ENCODE measurements at places on chromosomes 2 and 18.

GRCh38 chr2:14558335-14558919 lies 74.1 kb upstream of the LRATD1 start:
- no peak for DNase-seq

DNA sequence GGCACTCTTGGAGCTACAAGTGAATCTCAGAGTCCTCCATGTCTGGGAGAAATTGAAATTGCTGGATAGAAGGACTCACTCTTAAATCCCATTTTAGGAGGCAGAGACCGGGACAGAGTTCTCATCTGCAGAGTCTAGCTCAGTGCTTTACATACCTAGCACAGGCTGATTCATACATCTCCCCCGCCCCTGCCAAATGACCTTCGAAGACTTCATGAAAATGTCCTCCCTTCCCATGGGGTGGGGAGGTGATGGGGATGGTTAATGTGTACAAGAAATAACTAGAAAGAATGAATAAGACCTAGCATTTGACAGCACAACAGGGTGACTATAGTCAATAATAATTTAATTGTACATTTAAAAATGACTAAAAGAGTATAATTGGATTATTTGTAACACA lies 8.2 kb upstream of the SERPINB5 start:
- DNase-seq = no peak

- no peak for DNase-seq
Measured at GRCh38 chr18:79901665-79902064, 49.8 kb downstream of the SLC66A2 start.

GRCh38 chr2:48845684-48846083 lies 90.2 kb upstream of the LHCGR start:
- no peak for DNase-seq

GRCh38 chr2:185608799-185609198 lies 129.8 kb upstream of the FSIP2 start:
- DNase-seq = no peak

DNA sequence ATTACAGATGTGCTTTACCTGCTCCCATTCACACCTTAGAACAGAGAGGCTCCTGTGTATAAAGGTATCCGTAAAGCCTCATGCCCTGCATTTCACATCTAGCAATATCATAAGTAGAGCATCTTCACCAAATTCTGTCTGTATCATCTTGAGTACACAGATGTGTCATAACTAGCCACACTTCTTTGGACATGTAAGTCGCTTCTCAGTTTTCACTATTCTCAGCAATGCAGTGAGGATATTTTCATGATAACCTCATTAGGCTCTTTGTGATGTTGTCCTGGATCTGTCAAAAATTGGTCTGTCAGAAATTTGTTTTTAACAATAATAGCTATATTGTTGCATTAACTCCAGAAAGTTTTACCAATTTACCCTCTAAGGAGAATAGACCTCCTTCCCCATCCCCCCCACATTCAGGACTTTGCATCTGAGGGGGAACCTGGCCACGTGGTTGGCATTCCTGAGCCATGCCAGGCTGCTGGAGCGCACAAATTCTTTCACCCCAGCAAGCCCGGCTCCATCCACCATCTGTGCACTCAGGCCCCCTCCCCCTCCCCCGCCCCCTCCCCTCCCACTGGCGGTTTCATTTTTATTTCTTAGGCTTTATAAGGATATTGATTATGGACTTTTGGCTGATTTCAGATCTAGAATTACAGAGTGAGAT lies 34.1 kb downstream of the AGAP1 start:
- DNase-seq = no peak

- no peak for DNase-seq
Measured at GRCh38 chr18:11672846-11673454, 16.1 kb upstream of the GNAL start.

- no peak for DNase-seq
Measured at GRCh38 chr2:177625744-177626650, 233.4 kb downstream of the AGPS start.

- DNase-seq = peak; percentile 78
Measured at GRCh38 chr2:102806250-102806837, 44.5 kb downstream of the TMEM182 start.

DNA sequence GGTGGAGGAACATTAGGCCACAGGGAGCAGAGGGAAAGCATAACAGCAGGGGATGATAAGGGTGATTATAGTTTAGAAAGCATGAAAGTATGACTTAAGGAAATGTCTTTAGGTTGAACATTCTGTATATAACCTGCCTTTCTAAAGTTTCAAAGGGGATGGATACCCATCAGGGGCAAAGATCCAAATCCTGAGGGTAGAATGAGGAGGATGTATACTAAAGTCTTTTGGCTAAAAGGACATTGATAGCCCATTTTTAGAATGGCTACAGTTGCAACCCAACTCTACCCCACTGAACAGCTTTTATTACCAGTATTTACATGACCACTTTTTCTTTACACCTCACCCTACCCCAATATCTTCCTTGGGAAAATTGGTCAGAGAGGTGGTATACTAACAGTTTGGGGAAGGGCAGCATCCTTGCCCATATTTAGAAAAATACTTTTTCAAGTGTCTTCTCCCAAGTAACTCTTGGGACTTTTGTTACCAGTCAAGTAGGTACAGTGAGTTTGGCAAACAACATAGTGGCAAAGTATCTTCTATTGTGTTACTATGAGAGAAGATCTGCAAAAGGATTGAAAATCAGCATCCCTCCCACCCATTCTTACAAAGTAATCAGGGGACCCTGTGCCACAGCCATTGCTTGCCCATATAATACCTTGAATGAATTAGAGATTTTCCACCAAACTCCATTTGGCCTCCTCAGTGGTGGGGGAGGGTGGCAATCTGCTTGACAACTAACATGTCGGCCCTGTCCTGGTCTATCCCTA lies 8.3 kb downstream of the MAT2A start:
- no peak for DNase-seq

GRCh38 chr2:216735086-216735485 lies 39.7 kb upstream of the IGFBP5 start:
- no peak for DNase-seq

DNA sequence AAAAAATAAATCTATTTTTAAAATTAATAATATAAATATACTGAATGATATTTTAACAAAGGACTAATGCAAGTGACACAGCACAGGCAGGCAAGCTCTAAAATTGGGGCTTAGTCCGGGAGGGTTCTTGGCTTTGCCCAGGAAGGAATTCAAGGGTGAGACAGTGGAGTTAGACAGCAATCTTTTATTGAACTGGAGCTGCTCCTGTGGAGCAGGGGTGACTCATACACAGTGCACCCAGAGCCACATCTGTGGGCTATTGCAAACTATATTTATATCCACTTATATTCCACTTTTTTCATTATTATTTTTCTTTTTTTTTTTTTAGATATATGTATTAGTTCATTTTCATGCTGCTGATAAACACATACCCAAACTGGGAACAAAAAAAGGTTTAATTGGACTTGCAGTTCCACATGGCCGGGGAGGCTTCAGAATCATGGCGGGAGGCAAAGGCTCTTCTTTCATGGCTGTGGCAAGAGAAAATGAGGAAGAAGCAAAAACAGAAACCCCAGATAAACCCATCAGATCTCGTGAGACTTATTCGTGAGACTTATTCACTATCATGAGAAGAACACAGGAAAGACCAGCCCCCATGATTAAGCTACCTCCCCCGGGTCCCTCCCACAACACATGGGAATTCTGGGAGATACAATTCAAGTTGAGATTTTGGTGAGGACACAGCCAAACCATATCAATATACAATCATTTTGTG lies 437.1 kb downstream of the BCL11A start:
- DNase-seq = no peak

DNA sequence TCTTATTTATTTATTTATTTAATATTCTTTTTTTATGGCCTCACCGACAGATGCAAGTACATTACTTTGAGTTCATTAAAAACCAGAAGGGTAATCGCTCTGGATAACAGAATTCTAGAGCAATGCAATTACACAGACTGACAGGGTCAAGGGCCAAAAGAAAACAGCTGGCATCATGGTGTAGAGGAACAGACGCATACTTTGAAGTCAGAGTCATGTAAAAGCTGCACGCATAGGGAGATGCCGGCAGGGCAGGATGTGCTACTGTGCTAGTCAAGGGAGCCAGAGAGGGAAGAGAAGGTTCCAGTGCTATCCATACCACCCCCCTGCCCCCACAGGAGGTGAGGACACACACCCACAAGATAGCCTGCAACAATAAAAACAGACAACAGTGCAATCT lies 115.2 kb upstream of the TFCP2L1 start:
- peak; percentile 43 for DNase-seq

DNA sequence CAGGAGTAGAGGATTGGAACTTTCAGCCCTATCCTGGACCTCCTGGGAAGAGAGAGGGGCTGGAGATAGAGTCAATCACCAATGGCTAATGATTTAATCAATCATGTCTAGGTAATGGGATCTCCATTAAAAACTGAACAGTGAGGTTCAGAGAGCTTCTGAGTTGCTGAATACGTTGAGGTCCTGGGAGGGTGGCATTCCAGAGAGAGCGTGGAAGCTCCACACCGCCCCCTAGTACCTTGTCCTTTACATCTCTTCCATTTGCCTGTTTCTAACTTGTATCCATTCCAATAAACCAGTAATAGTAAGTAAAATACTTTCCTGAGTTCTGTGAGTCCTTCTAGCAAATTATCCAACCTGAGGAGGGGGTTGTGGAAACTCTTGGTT lies 101.7 kb downstream of the B3GNT2 start:
- DNase-seq = peak; percentile 36

GRCh38 chr18:45166836-45167551 lies 448.3 kb upstream of the SLC14A2 start:
- DNase-seq = no peak

GRCh38 chr2:150978053-150978452 lies 283.6 kb downstream of the RBM43 start:
- DNase-seq = no peak

- no peak for DNase-seq
Measured at GRCh38 chr2:118151831-118152230, 63.6 kb downstream of the INSIG2 start.

DNA sequence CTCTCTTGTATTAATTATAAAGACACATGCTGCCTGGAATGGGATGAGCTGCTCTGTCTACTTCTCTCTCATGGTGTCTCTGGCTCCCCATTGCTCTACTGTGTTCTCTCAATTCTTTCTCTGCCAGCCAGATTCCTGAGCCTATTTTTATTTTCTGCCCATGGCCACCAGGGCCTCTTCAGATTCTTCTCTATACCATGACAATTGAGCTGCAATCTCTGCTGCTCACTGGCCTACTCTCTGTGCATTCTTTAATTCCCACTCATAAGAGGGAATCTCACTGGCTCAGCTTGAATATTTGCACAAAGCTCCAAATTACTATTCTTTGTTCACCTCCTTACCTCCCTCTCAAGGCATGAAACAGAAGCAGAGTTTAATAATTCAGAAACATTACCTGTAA lies 161.4 kb upstream of the GULP1 start:
- DNase-seq = no peak

DNA sequence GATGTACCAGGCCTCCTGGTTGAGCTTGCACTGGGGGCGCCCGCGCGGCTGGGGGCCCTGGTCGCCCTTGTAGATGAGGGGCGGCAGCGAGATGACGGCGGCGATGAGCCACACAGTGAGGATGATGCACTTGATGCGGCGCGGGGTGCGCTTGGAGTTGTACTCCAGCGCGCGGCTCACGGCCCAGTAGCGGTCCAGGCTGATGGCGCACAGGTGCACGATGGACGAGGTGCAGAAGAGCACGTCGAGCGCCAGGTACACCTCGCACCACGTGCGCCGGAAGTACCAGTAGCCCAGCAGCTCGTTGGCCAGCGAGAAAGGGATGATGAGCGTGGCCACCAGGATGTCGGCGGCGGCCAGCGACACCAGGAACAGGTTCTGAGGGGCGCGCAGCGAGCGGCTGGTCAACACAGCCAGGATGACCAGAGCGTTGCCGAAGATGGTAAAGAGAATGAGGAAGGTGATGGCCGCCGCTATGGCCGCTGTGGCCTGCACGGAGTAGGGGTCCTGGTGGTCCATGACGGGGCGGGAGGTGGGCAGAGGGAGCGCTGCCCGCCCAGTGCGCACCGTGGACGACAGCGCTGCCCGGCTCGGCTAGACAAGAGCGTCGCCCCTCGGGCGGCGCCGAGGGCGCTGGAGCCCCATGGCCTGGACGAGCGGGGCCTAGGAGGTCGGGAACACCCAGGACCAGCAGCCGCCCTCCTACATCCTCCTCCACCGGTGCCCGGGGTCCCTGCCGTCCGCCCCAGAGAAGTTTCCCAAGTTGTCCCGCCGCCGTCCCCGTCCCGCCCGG lies 544 bp downstream of the ADRA2B start:
- DNase-seq = no peak

DNA sequence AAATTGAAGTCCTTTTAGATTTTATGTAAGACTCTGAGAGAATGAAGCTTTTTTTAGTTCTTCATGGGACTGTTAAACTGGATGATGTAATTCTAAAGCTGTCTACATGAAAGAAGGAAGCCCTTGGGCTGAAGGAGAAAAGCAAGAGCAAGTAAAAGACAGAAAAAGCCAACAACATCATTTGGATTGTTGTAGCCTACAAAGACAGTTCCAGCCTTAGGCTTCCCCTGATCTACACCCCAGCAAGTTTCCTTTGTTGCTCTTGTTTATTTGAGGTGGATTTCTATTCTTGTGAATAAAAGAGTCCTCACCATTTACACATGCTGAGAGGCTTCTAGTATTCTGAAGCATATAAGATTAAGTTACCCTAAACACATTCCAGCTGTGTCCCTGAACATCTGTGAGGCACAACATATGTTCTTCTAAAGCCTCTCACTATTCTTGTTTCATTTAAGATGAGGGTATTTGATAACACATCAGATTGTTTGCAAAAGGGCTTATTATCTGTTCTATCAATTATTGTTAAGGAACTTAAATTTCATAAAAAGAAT lies 377.8 kb downstream of the LNPK start:
- DNase-seq = no peak

DNA sequence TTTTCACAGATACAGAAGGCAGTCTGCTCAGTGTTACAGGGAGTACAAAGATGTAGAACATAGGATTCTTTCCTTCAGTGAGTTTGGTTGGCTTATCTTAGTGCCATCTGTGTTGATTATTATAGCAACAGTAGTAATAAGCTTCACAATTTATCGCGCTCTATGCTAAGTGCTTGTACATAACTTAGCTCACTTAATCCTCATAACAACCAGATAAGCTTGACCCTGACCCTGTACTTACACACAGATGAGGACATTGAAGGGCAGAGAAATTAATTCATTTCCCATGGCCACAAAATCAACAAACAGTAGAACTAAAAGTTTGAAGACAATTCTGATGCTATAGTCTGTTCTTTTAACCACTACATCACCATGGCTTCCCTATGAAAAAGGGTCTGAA lies 121.8 kb downstream of the SPHKAP start:
- DNase-seq = no peak

DNA sequence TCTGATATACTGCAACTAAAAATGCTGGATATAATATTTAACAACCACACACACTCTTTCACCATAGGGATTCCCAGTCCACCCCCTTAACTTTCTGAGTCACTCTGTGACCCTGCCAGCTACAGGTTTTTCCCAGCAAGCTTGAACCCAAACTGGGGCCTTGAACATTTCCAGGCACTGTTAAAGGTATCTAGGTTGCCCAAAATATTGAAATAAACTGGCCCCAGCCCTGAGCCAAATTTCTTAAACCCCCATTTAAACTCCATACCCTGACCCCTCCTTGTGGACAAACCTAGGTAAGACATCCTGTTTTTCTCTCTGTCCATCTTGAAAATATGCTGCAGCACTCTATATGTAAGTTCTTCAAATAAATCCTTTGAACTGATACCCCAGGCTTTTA lies 19.7 kb upstream of the DCTN1 start:
- DNase-seq = peak; percentile 69

- DNase-seq = no peak
Measured at GRCh38 chr2:230899786-230900185, 25.3 kb downstream of the GPR55 start.

- peak; percentile 74 for DNase-seq
Measured at GRCh38 chr2:28326881-28327505, 65.7 kb upstream of the FOSL2 start.
